ENCODE measurements at places on chromosomes 6 and 20.

- no peak for DNase-seq
Observed at GRCh38 chr6:148140772-148141557, 201.7 kb upstream of the SASH1 start.

GRCh38 chr20:56285496-56285895, 37.0 kb downstream of the MC3R start:
- DNase-seq: no peak

- no peak for DNase-seq
Observed at GRCh38 chr20:52757411-52757810, 214.7 kb upstream of the TSHZ2 start.

- no peak for DNase-seq
Observed at GRCh38 chr6:11141295-11141694, 29.8 kb upstream of the ERVFRD-1 start.

DNA sequence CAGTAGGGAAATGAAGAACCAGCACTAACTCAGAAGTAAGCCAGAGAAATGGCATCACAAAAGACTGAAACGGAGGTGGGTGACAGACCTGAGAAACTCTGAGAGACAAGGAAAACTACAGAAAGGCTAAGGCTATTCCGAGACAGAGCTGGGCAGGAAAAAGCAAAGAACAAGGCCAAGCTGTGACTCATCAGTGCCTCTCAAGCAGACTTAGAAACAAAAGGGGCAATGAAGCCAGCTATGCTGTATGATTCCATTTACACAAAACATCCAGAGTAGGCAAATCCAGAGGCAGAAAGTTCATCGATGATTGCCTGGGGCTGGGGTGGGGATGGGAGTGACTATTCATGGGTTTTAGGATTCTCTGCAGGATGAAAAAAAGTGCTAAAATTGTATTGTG, 50.0 kb downstream of the SLC23A2 start:
- DNase-seq: no peak

- DNase-seq: no peak
Observed at GRCh38 chr20:42444799-42445198, 744.9 kb downstream of the PTPRT start.

GRCh38 chr6:123402052-123402451, 234.7 kb downstream of the TRDN start:
- no peak for DNase-seq

- DNase-seq: no peak
Observed at GRCh38 chr6:109477725-109478124, 5.3 kb downstream of the ZBTB24 start.

- peak; percentile 62 for DNase-seq
Observed at GRCh38 chr20:32155017-32155981, 45.8 kb downstream of the TM9SF4 start.

DNA sequence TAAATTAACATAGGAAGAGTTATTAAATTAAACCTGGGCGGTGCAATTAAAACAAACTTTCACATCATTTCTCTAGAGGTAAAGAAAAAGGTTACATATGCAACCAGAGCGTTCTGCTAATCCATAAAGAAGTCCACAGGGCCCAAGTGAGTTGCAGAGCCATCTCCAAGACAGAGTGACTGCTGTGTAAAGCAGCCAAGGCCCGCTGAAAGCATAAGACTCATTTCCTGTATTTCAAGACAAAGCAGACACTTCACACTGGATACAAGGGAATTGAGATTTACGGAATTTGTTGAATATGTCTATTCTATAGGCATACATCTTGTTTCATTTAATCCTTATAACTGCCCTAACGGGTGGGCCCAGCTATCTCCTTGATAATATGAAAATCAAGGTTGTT, 422.8 kb downstream of the CBLN4 start:
- no peak for DNase-seq

- no peak for DNase-seq
Observed at GRCh38 chr6:152401978-152402377, 235.2 kb downstream of the SYNE1 start.

DNA sequence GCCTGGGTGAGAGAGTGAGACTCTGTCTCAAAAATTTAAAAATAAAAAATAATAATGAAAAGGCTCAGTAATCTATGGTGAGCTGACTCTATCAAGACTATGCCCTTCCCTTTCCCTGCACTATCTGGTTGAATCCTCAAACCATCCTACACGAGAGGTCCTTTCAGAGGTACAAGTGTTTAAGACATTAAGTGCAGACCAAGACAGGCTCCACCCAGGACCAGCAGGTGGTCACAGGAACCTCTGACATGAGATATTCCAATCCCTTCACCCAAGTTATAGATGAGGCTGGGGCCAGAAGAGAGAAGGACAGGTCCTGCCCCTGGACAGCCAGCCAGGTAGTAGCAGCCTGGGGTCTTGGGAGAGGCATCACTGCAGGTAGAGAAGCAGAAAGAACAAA, 182.6 kb downstream of the NFATC2 start:
- no peak for DNase-seq

DNA sequence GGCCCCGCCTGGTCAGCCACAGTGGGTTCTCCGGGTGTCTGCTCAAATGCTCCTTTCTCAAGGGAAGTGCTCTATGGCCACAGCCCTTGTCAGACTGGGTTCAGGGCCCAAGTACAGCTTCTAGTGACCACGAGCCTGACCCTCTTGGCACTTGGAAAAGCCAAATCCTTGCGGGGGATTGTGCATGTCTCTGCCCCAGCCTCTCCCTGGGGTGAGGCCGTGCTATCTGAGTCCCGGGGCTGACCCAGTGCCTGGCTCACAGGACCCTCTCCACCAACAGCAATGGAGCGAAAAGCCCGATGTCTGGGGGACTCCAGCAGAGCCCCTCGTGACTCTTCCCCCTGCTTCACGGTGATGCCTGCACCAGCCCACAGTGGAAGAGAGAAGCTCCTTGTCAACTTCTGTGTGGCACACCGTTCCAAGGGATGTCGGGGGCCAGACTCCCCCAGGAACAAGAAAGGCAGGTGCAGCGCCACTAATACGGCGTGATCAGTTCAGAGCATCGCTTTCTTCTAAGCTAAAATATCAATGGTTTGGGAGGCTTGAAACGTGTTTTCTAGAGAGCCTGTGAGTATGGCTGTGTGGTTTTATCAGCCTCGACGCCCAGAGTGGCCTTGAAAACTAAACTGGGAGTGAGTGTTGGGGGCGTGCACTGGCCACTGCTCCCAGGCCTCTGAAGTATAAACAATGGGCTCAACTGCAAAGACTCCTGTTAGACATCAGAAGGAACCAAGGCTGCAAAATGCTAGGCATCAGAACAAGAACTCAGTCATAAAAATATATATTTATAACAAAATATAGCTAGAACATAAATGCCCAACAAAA, 51.9 kb downstream of the DLL1 start:
- no peak for DNase-seq
